ENCODE measurements at places on chromosomes 11 and 22. TPM values are rescaled to one million over a fixed set of nuclear protein-coding genes. Genes with fewer than 3 reads are reported as not detected.

The AMOTL1 gene
- total RNA-seq = 1.7 TPM

The RAB3IL1 gene
- total RNA-seq = not detected

GRCh38 chr22:22156716-22157347, 87.8 kb upstream of the VPREB1 start:
- H3K36me3 ChIP-seq = no peaks in the 10 kb centered on the region
- no peak overlapping the region for H3K4me3 ChIP-seq
- H3K27me3 ChIP-seq = peaks cover 5% of the 10 kb centered on the region
- H3K4me1 ChIP-seq = no peaks in the 10 kb centered on the region
- peak; percentile 84 for DNase-seq
- peak overlapping the region; percentile 53 for H3K27ac ChIP-seq

GRCh38 chr11:65791719-65792213, 4.9 kb downstream of the OVOL1 start:
- DNase-seq = peak; percentile 89
- H3K27ac ChIP-seq = peak overlapping the region; percentile 73
- peaks cover 15% of the 10 kb centered on the region for H3K4me1 ChIP-seq
- peaks cover 27% of the 10 kb centered on the region for H3K27me3 ChIP-seq
- no peaks in the 10 kb centered on the region for H3K36me3 ChIP-seq
- no peak overlapping the region for H3K4me3 ChIP-seq

- H3K4me3 ChIP-seq = no peak overlapping the region
- H3K36me3 ChIP-seq = no peaks in the 10 kb centered on the region
- H3K4me1 ChIP-seq = no peaks in the 10 kb centered on the region
- no peak overlapping the region for H3K27ac ChIP-seq
Measured at GRCh38 chr11:116413301-116414242, 359.2 kb downstream of the BUD13 start.

- no peaks in the 10 kb centered on the region for H3K4me1 ChIP-seq
- H3K36me3 ChIP-seq = no peaks in the 10 kb centered on the region
- peaks cover 2% of the 10 kb centered on the region for H3K27me3 ChIP-seq
- no peak overlapping the region for H3K4me3 ChIP-seq
- H3K27ac ChIP-seq = no peak overlapping the region
Measured at GRCh38 chr11:110130642-110131238, 37.5 kb downstream of the ZC3H12C start.
